ENCODE measurements at places on chromosomes 2 and 18. TPM values are rescaled to one million over a fixed set of nuclear protein-coding genes. Genes with fewer than 3 reads are reported as not detected.

Gene ARHGAP15
- 56.2 TPM for total RNA-seq

Gene AQP12B
- not detected for total RNA-seq

Gene UPP2
- total RNA-seq = not detected

Gene C2orf81
- 1.7 TPM for total RNA-seq

Gene CELF4
- total RNA-seq = not detected

Gene UGT1A6
- not detected for total RNA-seq

Gene AOX1
- total RNA-seq = not detected

Gene NGEF
- total RNA-seq = 1.2 TPM

Gene DOCK10
- 138 TPM for total RNA-seq

Gene SH3YL1
- 17.4 TPM for total RNA-seq

Gene CCDC102B
- 1.1 TPM for total RNA-seq

DNA sequence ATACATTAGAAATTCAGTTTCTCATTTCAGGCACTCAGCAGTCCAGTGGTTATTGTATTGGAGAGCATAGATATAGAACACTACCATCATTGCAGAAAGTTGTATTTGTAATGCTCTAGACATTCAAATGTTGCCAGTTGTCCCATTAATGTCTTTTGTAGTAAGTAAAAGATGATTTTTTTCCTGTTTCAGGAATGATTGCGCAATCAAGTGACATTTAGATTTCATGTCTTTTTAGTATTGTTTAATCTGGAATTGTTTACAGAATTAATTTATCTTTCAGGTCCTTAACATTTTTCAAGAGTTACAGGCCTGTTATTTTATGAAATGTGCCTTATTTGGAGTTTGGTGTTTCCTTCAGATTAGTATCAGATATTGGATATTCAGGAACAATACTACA lies 134.7 kb downstream of the MSTN start:
- no peak for DNase-seq
- no peaks in the 10 kb centered on the region for H3K4me1 ChIP-seq
- H3K27me3 ChIP-seq = peaks cover 5% of the 10 kb centered on the region
- H3K4me3 ChIP-seq = no peak overlapping the region
- no peaks in the 10 kb centered on the region for H3K36me3 ChIP-seq
- no peak overlapping the region for H3K27ac ChIP-seq

DNA sequence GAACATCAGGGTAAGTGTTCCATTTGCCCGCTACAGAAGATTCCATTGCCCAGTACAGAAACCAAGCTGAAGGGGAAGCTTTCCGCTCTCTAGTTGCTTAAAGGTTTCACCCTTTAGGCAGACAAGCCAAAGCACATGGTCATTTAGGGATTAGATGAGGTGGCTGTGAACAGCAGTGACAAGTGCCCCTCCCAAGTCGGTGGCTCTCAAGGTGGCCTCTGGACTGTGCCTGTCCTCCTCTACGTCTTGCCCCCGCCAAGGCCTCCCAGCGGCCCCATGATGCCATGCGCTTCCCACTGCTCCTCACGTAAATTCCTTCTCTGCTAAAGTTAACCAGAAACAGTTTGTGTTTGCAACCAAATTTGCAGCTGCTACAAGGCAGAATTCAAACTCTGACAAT lies 24.2 kb upstream of the PTPN4 start:
- H3K4me3 ChIP-seq = no peak overlapping the region
- H3K36me3 ChIP-seq = no peaks in the 10 kb centered on the region
- no peak overlapping the region for H3K27ac ChIP-seq
- peaks cover 7% of the 10 kb centered on the region for H3K27me3 ChIP-seq
- no peaks in the 10 kb centered on the region for H3K4me1 ChIP-seq
- DNase-seq = no peak

DNA sequence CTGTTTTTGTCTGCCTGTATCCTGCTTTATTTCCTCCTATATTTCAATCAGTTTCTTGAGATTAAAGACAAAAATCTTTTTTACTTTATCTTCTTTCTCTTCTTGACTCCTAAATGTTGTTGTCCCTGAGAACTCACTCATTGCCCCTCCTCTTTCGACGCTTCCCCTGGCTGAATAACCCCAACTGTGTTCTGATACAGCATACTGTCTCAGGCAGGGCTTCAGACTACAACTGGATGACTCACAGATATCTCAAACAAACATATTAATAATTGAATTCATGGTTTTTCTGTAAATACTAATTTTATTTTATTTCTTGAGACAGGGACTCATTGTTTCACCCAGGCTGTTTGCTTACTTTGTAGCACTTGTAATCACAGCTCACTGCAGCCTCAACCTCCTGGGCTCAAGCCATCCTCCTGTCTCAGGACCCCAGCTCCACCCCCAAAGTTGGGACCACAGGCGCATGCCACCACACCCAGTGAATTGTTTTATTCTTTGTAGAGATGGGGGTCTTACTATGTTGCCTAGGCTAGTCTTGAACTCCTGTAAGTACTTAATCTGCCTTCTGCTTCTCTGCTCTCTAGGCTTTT lies 9.4 kb downstream of the ITGAV start:
- no peak overlapping the region for H3K4me3 ChIP-seq
- no peak for DNase-seq
- no peaks in the 10 kb centered on the region for H3K4me1 ChIP-seq
- H3K27ac ChIP-seq = no peak overlapping the region

GRCh38 chr18:35564795-35565453 lies 16.6 kb upstream of the GALNT1 start:
- DNase-seq = no peak
- H3K27ac ChIP-seq = no peak overlapping the region
- H3K4me3 ChIP-seq = no peak overlapping the region
- H3K4me1 ChIP-seq = no peaks in the 10 kb centered on the region
- peaks cover 6% of the 10 kb centered on the region for H3K27me3 ChIP-seq
- H3K36me3 ChIP-seq = no peaks in the 10 kb centered on the region

GRCh38 chr2:196170606-196171247 lies 651 bp downstream of the STK17B start:
- H3K4me1 ChIP-seq = peaks cover 41% of the 10 kb centered on the region
- peak overlapping the region; percentile 99 for H3K27ac ChIP-seq
- DNase-seq = peak; percentile 85
- H3K36me3 ChIP-seq = peaks cover 44% of the 10 kb centered on the region
- peak overlapping the region; percentile 93 for H3K4me3 ChIP-seq

DNA sequence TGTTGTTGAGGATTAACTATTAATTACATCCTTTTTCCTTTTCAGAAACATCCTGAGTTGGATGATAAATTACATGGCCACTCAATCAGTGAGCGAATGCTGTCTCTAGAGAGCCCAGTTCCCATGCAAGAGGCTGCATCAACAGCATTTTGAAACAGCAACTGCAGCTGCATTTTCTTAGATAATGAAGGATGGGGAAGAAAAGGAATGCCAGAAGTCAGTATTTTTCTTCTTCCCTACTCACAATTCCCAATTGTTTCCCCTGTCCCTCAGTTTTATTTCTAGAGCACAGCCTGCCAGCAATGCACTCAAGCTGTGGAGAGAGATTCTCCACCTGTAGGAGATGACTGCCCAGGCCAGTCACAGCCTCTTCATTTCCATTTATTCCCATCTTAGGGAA lies 6.9 kb downstream of the SCN7A start:
- H3K27me3 ChIP-seq = no peaks in the 10 kb centered on the region
- H3K27ac ChIP-seq = no peak overlapping the region
- DNase-seq = no peak
- H3K4me1 ChIP-seq = no peaks in the 10 kb centered on the region
- H3K36me3 ChIP-seq = no peaks in the 10 kb centered on the region

DNA sequence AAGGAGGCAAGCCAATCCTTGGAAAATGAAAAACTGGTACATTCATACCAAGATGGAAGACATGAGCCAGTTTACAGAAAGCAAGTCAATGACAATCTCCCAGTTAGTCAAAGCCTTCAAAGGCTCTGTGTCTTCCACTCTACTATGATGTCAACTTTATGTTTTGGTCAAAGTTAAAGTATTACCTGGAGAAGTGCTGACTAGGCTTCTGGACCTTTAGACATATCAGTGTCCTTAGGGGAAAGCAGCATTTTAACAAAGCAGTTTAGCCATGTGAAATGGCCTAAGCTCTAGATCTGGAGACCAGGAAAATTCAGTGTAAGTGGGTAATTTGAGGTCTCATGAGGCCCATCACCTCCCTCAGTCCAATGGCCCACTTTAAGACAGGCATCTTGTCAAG lies 30.8 kb downstream of the AAK1 start:
- no peak overlapping the region for H3K4me3 ChIP-seq
- H3K4me1 ChIP-seq = peaks cover 35% of the 10 kb centered on the region
- peaks cover 63% of the 10 kb centered on the region for H3K36me3 ChIP-seq
- DNase-seq = no peak
- H3K27me3 ChIP-seq = no peaks in the 10 kb centered on the region
- no peak overlapping the region for H3K27ac ChIP-seq

DNA sequence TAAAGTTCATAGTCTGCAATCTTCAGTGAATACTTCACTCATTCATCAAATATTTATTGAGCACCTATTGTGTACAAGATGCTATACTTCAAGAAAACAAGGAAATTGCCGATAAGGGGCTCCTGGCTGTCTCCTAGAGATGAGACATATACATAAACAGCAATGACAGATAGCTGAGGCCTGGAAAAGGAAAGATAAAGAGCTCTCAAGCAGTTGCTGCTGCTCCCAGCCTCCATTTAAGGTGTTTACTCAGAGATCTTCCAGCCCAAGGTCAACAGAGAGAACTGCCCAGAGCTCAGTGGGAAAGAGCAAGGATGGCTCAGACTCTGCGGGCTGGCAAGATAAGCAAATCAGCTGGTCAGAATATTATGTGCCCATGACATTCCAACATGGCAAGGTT lies 3.3 kb upstream of the SLC14A2 start:
- no peak overlapping the region for H3K4me3 ChIP-seq
- H3K36me3 ChIP-seq = no peaks in the 10 kb centered on the region
- H3K27ac ChIP-seq = no peak overlapping the region
- no peaks in the 10 kb centered on the region for H3K4me1 ChIP-seq
- DNase-seq = no peak

GRCh38 chr2:10287761-10288160 lies 14.9 kb upstream of the HPCAL1 start:
- DNase-seq = no peak
- H3K4me3 ChIP-seq = no peak overlapping the region
- H3K4me1 ChIP-seq = peaks cover 10% of the 10 kb centered on the region
- H3K36me3 ChIP-seq = no peaks in the 10 kb centered on the region
- no peak overlapping the region for H3K27ac ChIP-seq

GRCh38 chr2:67366832-67367412 lies 30.2 kb upstream of the ETAA1 start:
- no peak overlapping the region for H3K4me3 ChIP-seq
- H3K27ac ChIP-seq = no peak overlapping the region
- no peaks in the 10 kb centered on the region for H3K4me1 ChIP-seq
- DNase-seq = no peak
- no peaks in the 10 kb centered on the region for H3K36me3 ChIP-seq
- peaks cover 5% of the 10 kb centered on the region for H3K27me3 ChIP-seq

DNA sequence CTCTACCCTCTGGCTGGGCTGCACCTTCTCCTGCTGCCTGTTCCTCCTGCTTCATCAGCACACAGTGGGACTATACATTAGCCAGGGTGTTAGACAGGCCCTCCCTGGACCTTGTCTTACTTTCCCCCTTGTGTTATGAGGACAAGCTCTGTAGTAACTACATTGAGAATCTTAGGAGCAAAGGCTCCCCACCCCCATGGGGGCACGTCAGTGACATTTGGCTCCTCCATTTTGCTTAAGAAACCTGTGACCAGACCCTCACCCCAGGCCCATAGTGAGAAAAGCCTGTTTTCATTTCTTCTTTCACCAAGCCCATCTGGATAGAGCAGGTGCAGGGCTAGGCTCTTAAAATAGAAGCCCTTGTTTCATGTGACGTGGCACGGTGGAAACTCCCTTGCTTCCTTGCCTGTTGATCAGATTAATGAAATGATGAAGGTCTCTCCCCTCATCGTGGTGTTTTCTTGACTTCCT lies 146.7 kb downstream of the RPIA start:
- H3K27me3 ChIP-seq = peaks cover 5% of the 10 kb centered on the region
- H3K36me3 ChIP-seq = no peaks in the 10 kb centered on the region
- no peak for DNase-seq
- no peak overlapping the region for H3K4me3 ChIP-seq

- no peak overlapping the region for H3K4me3 ChIP-seq
- H3K4me1 ChIP-seq = no peaks in the 10 kb centered on the region
- DNase-seq = no peak
- H3K27ac ChIP-seq = no peak overlapping the region
- no peaks in the 10 kb centered on the region for H3K36me3 ChIP-seq
Observed at GRCh38 chr2:179556425-179556824, 291.8 kb upstream of the SESTD1 start.

DNA sequence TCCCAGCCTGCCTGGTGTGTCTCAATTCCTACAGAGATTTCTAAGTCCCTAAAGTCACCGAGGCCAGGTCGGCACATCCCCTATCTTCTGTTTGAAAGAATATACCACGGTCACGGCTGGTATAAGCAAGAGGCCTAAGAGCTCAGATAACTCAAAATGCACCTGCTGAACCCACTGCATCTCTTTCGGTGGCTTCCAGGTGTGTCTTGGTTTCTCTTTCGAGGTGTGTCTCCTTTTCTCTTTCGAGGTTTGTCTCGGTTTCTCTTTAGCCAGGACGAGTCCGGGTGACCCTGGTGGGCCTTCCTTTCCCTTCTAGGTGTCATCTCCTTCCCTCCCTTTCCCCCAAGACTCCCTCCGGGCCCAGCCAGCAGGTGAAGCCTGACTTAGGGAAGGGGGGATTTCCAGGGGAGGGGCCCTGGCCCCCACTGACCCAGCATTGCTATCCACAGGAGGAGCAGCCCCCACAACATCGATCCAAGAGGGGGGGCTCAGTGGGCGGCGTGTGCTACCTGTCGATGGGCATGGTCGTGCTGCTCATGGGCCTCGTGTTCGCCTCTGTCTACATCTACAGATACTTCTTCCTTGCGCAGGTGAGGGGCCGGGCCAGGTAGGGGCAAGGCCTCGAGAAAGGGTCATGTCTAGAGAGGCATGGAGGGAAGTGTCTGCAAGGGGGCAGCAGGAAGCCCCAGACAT lies 8.4 kb downstream of the ITM2C start:
- peaks cover 11% of the 10 kb centered on the region for H3K4me1 ChIP-seq
- no peak overlapping the region for H3K4me3 ChIP-seq
- DNase-seq = no peak
- H3K27me3 ChIP-seq = peaks cover 5% of the 10 kb centered on the region

GRCh38 chr2:31282634-31283033 lies 48.7 kb downstream of the EHD3 start:
- H3K4me3 ChIP-seq = no peak overlapping the region
- no peak for DNase-seq
- no peak overlapping the region for H3K27ac ChIP-seq
- H3K4me1 ChIP-seq = peaks cover 2% of the 10 kb centered on the region

DNA sequence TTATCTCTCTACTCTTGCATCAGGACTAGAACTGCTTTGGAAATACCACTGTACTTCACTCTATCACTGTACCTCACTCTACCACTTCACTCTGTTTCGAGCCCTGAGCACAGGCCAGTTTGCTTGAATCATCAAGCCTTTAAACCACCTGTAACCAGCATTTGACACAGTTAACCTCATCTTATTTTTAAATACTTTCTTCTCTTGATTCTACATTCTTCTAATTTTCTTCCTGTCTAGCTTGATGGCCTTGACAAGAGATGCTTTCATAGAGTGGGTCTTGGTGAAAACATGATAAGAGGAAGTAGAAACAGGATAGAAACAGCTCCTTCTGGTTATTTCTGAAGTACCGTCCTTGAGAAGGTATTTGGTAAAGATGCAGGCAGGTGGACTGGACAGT lies 78.1 kb downstream of the SPIRE1 start:
- H3K4me1 ChIP-seq = no peaks in the 10 kb centered on the region
- H3K27me3 ChIP-seq = peaks cover 2% of the 10 kb centered on the region
- no peaks in the 10 kb centered on the region for H3K36me3 ChIP-seq
- no peak for DNase-seq
- H3K4me3 ChIP-seq = no peak overlapping the region
- no peak overlapping the region for H3K27ac ChIP-seq

- H3K4me3 ChIP-seq = peak overlapping the region; percentile 27
- peaks cover 13% of the 10 kb centered on the region for H3K4me1 ChIP-seq
- no peaks in the 10 kb centered on the region for H3K36me3 ChIP-seq
- no peak overlapping the region for H3K27ac ChIP-seq
- DNase-seq = no peak
- H3K27me3 ChIP-seq = peaks cover 58% of the 10 kb centered on the region
Observed at GRCh38 chr2:9952856-9953503, 1.5 kb downstream of the GRHL1 start.
